ENCODE measurements at places on chromosomes 2 and 18. TPM values are rescaled to one million over a fixed set of nuclear protein-coding genes. Genes with fewer than 3 reads are reported as not detected.

- DNase-seq = no peak
These were observed 114.7 kb downstream of the CPS1 start for GRCh38 chr2:210671065-210671464.

DNA sequence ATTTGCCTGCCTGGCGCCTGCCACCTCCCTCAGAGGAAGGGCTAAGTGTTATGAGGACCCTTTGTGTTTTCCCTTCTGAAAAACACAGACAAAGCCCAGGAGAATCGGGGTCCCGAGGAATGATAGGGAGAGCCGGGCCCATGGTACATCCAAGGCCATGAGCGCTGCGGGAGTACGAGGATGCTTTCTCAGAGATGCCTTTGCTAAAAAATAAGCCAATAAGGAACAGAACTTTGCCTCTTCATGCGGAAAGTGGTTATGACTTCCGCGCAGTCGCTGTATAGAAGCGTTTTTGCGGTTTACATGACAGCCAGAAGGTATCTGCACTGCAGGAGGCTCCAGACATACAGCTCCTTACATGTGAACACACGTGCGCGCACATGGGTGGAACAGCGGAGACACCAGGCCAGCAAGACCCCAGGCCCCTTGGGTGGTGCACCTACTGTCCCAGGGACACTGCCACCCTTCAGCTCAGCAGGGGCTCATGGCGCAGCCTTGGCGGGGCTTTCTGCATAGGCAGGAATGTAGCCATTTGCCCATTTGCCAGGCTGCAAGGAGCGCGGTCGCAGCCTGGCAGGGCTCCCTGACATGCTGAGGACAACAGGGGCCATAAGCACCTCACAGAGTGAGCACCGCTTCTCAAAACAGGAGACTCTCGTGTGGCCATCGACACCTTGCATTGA lies 252.4 kb upstream of the SALL3 start:
- no peak for DNase-seq

GRCh38 chr2:210503001-210503623 lies 26.6 kb upstream of the LANCL1 start:
- no peak for DNase-seq

GRCh38 chr2:118723394-118723793 lies 124.1 kb downstream of the EN1 start:
- DNase-seq = no peak

GRCh38 chr18:32669549-32670165 lies 103.2 kb downstream of the KLHL14 start:
- DNase-seq = no peak

GRCh38 chr2:121705390-121705789 lies 31.3 kb downstream of the NIFK start:
- no peak for DNase-seq

DNA sequence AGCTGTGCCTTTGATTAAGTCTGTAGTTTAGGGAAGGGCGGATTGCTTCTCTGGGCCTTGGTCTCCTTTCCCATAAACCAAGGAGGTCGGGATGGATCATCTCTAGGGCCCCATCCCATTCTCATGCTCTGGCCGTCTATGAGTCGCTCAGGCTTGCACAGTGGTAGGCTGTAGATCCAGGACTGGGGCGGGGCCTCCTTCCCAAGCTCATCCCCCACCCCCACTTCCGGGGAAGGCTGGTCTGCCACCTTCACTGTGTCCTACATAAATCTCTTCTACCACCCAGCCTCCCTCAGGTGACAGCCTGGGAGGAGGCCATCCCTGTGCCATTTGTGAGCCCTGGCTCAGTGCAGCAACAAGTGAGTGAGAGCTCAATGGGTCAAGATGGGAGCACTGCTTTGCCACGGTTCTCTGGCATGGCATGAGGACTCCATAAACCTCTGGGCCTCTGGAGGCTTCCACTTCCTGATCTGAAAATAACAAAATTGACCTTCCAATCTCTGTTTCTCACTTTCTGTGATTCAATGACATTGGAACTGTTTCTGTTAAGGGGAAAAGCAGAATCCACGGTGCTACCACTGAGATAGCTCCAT lies 68.5 kb downstream of the SUMO1 start:
- DNase-seq = no peak

The SERPINB12 gene
- total RNA-seq = not detected

The SAG gene
- 0.03 TPM for total RNA-seq

The APCDD1 gene
- not detected for total RNA-seq
